Activated CD4-positive, alpha-beta T cell treated with anti-CD3 and anti-CD28 coated beads, Interleukin-2, amount 50 U/mL, for 1 hour (primary cell): ENCODE measurements at places on chromosomes 1 and 21.

GRCh38 chr1:156623946-156624813 is 5.0 kb downstream of the HAPLN2 start:
- DNase-seq: peak; percentile 41

DNA sequence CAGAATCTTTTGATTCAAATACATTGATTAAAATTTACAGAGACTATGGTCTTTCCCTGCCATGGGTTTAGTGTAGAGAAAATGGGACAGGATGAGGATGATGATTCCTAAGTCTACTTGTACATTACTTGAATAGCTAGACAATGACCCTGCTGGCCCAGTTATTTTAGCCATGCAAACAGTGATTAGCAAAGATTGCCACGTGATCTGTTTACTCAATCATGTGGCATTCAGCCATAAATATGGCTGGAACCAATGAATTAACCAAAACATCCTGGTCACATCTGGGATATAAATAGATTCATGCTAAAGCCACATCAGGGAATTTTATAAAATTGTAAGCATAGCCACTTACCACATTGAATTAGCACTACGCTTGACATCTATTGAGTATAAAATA is 167.3 kb downstream of the PBX1 start:
- DNase-seq: no peak

DNA sequence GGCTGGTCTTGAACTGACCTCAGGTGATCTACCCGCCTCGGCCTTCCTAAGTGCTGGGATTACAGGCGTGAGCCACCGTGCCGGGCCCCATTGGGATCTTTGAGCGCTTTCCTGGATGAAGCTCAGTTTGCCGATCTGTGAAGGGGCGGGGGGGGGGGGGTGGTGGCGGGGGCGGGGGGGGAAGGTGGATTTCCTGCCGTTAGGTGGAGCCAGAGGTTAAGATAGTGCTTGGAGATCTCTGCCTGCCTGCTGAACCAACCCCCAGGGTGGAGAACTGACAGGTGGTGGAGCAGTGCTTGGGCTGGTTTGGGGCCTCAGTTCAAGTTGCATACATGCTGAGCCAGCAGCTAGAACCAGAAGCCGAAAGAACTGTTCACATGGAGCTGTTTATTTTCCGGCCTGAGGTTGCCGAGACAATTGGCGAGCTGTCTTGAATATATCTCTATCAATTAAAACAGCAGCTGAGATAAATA is 1.7 kb downstream of the TMCC2 start:
- DNase-seq: peak; percentile 60

DNA sequence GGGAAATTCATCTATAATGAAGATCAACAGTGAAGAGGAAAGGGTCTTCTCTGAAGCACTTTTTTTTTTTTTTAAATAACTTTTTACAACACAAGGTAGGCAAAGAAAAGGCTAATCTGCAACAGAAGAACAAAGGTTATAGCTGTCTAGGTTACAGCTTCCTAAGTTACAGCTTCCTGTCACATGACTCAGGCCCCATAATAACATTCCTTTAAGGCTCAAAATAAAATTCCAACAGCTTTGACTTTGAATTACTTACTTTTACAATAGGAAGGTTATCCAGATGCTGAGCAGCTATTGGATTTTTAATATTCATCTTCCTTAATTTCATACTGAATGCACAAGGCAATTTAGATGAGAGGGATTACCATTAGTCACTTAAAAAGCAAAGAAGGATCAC is 40.4 kb upstream of the TMEM61 start:
- DNase-seq: no peak

DNA sequence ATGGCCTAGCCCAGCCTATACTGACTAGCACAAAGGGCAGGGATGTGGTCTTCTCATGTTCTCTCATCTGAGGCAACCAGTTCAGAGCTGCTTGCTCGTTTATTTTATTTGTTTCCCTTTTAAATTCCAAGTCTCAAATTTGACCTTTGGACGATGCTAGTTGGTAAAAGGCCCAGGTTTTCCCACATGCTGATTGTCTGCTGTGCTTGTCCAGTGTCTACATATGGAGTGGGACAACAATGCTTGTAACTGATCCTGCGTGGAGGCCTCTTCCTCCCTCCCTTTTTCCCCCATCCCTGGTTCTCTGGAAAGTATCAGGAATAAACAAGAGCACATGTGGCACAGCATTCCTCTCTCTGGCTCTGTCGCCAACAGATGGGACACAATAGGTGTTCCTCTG is 34.0 kb upstream of the BEND5 start:
- DNase-seq: no peak

DNA sequence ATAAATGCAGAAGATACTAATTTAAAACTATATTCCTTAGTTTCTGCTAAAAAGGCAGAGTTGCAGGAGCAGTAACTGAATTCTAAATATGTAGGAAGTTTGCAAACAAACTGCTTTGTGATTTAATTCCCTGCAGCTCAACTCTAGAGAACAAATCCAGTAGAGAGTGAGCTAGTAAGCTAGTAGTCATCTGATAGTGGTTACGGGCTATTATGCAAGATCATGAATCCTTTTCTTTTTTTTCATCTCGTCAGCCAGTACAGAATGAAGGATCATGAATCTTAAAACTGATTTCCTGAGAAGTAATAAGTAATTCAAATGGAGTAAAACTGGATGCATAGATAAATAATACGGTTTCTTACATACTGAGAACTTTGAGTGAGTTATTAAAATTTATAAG is 3.3 kb downstream of the DPH5 start:
- no peak for DNase-seq

DNA sequence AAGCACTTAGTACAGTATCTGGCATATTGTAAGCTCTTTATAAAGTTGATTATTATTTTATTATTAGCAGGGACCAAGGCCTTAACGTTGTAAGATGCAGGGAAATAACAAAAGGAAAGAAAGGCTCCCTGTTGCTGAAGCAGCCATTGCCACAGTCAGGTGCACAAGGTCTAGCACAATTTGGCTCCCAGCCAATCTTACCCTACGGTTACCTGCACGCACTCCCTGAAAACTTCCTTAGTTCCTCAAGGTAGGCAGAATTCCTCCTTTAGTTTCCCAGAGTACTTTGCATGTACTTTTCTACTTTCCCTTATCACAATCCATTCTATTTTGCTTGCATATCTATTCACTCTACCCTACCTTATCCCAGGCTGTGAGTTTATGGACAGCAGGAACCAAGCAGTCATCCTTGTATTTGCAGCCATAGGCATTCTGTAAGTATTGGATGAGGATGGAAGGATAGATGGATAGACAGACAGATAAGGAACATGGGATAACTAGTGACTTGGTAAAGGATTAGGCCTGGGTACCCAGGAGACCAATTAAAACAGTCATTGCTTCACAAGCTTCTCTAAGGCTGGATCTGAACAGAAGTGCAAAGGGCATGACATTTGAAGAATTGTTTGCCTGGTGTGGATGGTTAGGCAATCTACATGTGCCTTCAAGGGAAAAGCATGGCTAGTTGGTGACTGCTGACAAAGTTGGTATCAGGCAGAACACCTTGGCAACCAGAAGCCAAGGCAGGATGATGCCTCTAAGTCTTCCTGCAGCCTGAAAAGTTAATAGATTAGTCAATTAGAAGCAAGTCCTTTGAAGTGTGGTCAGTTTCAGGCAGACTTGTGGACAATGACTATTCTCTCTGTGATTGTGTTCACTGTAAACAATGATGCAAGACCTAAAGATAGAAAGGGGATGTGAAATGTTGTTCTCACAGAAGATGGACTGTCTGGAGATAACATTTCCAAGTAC is 20.8 kb upstream of the JAK1 start:
- DNase-seq: no peak
